ENCODE measurements at places on chromosomes 7 and 10.

- DNase-seq = no peak
Measured at GRCh38 chr7:85688712-85689111, 501.9 kb upstream of the SEMA3D start.

- no peak for DNase-seq
Measured at GRCh38 chr10:71553432-71553831, 156.7 kb downstream of the CDH23 start.

GRCh38 chr10:69570050-69570816 is 3.0 kb downstream of the NEUROG3 start:
- no peak for DNase-seq

DNA sequence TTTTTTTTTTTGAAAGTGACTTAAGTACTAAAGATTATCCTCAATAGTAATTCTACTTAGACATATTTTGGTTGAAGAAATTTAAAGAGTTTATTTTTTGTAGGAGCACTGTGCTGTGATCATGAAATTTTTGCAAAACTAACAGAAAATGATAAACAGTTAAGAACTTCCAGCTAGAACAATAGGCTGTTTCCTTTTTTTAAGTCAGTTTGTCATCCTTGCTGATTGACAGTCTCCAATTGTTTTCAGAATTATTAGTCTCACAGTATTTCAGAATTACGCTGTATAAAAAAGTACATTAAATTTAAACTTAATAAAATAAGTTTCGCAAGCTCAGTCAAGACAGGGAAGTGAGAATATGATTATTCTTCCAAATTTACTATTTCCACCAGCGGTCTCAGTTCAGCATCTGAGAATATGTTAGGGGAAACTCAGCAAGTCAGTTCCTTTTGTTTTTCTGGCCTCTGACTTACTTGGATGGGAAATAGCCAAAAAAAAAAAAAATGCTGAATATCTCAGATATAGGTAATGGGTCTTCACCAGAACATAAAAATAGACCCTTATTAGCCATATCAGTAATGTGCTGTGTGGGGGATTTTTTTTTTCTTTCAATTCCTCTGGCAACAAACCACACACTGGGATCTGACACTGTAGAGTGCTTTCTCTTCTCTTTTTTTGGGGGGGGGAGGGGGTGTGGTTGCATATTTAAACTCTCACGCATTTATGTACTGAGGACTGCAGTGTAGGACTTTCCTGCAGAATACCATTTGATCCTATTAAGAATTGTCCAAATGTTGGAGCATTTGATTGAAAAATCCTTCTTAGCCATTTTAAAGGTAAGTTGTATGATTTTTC is at the start of gene CD36:
Gene CD36 (plus strand): TSS at position 732 of the 855 bp plus-strand sequence. CDS start 8,099 bp downstream, outside the sequence.
- no peak for DNase-seq

DNA sequence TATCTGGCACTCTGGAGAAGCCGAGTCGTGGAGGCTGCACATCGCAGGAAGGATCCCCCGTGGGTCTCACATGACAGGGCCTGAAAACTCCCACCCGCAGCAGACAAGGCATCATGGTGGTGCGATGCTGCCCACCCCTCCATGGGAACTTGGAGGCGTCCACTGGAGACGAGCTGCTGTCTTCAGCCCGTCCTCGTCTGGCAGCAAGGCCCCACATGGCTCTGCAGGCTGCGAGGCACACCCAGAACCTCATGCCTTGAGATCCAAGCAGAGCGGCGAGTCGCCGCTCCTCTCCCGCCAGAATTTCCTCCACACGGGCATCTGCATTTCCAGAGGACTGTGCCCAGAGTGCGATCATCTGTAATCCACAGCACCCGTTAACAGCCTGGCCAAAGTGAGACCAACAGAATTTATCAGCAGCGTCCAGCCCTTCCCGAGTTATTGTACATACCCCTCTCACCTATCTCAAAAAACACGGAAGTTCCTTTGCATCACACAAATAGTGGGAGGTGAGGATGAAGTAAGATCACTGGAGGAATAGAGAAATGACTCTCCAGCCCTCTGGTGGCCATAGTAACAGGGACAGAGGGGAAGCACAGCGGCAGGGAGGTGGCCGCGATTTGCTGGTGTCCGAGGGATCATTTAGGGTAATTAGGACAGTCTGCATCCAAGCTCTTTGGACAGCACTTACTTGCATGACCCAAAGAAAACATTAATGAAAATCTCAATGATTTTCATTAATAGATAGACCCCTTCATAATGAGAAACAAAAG is 292.4 kb downstream of the USP6NL start:
- DNase-seq = no peak

DNA sequence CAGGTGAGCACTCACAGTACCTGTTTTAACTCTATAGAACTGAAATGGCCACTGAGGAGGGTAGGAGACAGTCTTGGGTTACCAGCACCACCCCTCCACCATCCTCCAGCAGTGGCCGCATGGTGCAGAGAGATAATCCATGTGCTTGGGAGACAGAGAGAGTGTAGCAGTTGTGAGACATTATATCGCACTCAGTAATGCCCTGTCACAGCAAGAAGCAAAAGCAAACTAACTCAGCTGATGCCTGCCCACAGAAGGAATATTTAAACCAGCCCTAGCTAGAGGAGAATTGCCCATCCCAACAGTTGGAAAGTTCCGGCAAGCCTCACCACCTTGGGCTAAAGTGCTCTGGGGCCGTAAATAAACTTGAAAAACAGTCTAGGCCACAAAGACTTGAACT is 58.8 kb upstream of the HBP1 start:
- no peak for DNase-seq

DNA sequence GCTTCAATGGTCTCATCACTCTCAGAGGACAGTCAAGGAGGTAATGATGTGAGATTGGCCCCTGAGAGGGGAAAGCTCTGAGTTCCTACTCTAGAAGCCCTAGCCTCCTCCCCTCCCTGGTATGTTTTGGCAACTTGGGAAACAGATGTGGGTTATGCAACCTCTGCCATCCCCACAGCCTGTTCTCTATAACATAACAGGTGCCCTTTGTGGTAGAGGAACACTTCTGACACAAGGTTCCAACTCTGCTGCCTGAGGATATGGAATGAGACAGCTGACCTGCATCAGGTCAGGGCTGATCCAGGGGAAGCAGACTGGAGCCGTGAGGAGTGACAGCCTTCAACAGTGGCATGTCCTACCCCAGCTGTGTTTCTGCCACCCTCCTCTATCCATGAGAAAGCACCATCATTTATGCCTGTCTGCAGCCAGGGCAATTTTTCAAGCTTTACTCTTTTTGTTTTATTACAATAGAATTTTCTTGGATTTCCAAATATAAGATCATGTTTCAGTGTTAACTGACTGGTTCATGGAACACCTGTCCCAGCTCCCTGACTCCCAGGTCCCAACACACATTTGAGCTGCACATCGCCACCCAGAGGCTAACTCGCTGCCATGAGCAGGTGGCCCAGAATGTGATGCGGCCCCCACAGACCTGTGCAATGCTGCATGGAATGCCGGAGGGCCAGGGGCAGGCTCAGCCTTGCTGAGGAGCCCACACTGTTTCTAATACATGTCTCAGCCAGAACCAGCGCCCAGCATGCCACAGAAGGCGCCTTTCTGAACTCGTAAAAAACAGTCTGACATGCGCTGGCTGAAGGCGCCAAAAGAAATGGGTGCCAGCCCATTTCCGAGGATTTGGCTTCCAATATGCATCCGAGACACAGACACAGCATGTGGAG is 124.8 kb upstream of the CHST15 start:
- DNase-seq = no peak

GRCh38 chr7:148935451-148935850 is 51.4 kb upstream of the EZH2 start:
- no peak for DNase-seq

DNA sequence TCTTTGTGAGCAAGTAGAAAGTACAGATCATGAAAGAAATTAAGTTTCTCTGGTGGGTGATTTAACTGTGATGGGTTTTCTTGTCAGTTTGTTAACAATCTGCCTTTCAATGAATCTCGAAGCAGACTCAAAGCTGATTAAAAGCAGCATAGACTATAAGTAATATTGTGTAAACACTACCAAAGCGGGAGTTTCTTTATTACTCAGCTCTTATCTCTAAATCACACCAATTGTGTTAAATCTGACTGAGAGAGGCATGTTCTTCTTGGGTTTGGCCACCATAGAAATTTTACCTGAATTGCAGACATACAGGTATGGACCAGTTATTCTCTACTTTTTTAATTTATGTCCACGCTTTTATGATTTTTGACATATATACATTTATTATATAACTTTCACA is 65.2 kb downstream of the DKK1 start:
- DNase-seq = no peak

GRCh38 chr7:26663874-26664273 is 200.5 kb downstream of the SKAP2 start:
- DNase-seq = no peak

DNA sequence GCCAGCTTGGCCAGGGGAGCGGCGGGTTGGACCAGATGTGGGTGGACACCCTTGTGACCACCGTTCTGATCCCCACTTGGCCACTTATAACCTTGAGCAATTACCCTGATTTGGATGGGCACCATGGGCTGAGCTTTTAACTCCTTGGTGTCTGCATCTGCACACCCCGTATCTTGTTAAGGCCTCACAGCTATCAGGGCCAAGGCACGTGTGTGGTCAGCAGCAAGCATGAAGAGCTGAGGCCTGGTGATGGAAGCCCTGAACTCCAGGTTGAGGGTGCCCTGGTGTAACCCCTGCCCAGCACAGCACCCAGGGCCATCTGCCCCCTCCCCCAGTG is 89.2 kb downstream of the ZMIZ1 start:
- DNase-seq = no peak

DNA sequence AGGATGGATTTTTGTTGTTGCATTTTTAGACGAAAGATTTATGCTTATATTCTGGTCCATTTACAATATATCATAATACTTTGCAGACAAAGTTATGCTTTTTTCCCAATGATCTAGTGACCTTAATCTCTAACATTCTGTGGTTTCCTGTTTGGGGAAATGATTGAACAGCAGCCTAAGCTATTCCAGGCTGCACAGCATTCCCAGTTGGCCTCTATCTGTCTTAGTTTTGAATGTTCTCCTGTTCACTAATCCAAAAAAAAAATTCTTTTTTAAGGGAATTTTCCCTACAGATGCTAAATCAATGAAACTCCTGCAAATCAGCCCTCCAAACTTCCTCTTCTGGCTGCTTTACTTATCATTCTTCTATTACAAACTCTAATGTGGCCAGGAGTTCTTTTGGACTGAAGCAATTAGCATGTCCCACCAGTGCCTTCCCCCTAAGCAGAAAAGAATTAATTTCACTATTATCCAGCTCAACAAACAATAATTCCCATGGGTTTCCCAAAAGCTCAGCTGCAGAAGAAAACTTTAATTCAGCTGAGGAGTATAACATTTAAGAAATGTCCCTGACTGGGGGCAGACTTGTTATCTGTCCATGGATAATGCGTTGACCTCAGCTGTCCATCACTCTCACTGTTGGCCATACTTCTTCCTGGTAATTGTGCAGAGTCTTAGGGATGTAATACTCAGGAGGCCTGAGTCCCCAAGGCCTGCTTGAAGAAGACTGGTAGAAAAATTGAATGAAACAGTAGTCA is 81.9 kb upstream of the TRIL start:
- no peak for DNase-seq

DNA sequence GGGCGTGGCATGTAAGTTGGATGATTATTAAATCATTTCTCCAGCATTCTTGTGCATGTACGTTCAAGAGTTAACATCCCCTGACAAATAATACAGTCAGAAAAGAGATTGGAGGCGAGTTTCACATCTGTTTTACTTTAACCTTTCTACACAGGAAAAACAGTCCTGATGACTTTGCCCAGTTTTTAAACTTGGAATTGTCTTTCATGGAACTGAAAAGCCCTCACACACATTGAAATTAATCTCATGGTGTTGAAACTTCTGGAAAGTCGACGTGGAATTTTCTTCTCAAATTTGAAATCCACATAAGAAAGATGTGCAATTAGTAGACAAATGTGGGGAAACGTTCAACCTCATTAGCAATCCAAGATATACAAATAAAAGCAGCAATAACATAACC is 31.2 kb upstream of the ZNF438 start:
- DNase-seq = no peak

DNA sequence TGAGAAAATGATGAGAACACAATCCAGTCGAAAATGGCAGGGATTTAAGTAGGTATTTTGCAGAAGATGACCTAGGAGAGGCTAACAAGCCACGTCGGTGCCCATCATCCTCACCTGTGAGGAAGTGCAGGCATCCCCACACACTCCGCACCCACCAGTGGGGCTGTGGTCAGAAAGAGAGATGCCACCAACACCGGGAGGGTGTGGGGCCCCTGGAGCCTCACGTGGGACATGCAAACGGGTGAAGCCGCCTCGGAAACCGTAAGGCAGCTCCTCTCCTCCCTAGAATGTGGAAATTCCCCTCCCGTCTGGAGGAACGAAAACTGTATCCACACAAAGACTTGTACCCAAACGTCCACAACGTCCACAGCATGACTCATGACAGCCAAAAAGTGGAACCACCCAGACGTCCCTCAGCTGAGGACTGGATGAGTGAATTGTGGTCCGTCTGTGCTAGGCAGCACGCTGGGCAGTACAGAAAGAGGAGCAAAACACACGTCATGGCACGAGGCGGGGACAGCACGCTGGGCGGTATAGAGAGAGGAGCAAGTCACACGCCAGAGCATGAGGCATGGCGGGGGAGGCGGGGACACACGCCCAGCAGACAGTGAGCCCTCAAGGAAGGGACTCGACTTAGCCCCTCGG is 246.0 kb downstream of the ELFN1 start:
- DNase-seq = no peak

- no peak for DNase-seq
Measured at GRCh38 chr7:30040938-30041337, 12.7 kb downstream of the PLEKHA8 start.

- no peak for DNase-seq
Measured at GRCh38 chr7:72297636-72298035, 114.5 kb downstream of the CALN1 start.
